ENCODE measurements at places on chromosomes 6 and 20.

DNA sequence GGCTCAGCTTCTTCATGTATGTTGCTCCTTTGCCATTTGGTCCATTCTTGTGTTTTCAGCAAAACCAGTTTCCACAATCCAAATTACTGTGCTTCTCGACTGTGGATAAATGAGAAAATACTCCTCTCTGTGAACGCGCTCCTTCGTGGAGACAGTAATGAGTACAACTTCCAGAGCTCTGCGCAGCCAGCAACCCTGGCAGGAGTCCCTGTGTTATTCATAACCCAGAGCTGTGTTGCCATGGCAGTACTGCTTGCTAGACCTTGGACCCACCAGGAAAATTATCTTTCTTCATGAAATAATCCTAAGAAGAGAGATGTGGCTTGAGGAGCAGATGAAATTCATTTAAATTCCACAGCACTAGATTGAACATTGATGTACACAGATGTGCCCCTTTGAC lies 73.7 kb downstream of the SLC22A3 start:
- no peak for DNase-seq

DNA sequence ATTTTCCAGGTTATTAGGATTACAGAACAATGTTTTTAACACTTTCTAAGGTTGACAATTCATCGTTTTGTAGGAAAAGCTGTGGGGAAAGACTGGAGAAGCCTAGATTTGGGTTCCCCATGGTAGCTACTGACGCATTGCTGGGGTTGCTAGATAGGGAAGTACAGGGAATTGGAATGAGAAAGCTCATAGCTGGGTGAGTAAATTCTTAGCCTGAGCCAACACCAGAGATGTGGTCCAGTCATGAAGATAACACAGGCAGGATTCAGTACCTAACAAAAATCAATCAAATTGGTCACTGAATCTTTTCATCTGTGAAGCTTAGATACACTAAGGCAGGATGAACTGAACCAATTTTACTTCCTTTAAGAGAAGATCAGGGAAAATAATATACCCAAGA lies 35.7 kb downstream of the RIN2 start:
- no peak for DNase-seq

- no peak for DNase-seq
Observed at GRCh38 chr6:53294611-53295010, 54.1 kb downstream of the ELOVL5 start.

- no peak for DNase-seq
Observed at GRCh38 chr6:470901-471448, 79.4 kb downstream of the IRF4 start.

- peak; percentile 46 for DNase-seq
Observed at GRCh38 chr20:64254156-64254555, 1.4 kb upstream of the PCMTD2 start.

- no peak for DNase-seq
Observed at GRCh38 chr6:68649669-68650068, 14.6 kb downstream of the ADGRB3 start.

DNA sequence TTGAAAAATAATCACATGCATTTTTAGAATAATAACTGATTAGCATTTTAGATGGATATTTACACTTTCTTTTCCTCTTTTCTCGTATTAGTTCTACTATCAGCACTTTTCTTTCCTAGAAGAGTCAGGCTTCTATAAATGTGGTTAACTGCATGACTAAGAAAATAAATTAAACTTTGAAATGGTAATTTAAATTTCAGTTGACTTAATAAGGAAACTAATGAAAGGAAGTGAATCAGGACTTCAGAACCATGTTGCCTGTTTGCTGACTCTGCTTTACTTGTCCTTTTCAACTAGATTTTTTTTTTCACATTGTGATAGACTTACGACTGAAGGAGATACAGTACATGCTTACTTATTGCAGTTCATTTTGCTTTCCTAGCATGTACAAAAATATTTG lies 1258.2 kb upstream of the EYS start:
- DNase-seq: no peak

Data from stimulated activated effector memory CD8-positive, alpha-beta T cell treated with anti-CD3 and anti-CD28 coated beads, Interleukin-12 subunit alpha, Interleukin-12 subunit beta, amount 100 ng/mL, for 72 hours (primary cell).